ENCODE measurements at places on chromosomes 3 and 15.

DNA sequence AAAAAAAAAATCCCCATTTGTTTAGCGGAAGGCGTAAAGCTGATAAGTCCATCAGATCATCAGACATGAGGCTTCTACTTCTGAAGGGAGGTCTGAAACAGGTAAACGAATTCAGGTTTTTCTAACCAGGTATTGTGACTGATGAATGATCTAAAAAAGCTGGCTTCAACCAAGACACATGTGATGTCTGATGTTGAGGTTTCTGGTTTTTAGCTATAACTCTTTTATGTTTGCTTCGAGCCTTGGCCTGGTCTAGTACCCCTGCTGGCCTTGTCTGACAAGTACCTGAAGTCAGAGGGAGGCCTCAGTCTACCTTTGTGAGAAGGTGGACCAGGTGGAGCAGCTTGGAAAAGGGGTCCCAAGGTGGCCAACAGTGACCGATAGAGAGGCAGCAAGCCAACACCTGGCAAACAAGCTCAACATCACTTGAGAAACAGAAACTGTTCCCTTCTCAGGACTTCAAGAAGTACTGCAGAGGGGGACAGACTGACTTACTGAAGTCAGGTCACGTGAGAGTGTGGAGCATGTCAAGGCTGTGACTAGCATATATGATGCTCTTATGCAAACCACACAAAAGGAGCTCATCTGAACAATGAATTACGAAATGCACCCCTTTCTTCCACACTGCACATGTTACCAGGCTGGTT lies 33.0 kb upstream of the CA12 start:
- DNase-seq, result no peak

DNA sequence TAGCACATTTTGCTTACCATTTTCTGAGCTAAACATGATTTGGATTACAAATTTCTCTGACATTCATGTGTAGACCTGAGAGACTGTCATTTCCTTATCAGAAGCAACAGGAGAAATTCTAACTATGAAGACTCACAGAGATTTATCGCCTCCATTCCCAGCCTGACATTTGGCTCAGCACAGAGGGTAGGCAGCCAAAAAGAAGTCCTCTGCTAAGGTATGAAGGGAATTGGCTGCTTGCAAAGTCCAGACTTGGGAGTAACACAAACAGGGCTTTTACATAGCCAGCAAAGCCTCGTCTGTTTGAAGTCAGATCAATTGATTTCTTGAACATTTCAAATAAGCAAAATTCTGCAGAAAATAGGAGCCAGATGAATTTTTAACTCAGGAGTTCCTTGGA lies 57.0 kb upstream of the CMSS1 start:
- peak; percentile 74 for DNase-seq

GRCh38 chr3:183560607-183561006 lies 5.1 kb upstream of the KLHL6 start:
- no peak for DNase-seq

- DNase-seq, result peak; percentile 18
Measured at GRCh38 chr3:169813757-169814517, 1.2 kb upstream of the LRRC34 start.

GRCh38 chr15:65460741-65461347 lies 38.1 kb upstream of the IGDCC4 start:
- DNase-seq, result no peak

DNA sequence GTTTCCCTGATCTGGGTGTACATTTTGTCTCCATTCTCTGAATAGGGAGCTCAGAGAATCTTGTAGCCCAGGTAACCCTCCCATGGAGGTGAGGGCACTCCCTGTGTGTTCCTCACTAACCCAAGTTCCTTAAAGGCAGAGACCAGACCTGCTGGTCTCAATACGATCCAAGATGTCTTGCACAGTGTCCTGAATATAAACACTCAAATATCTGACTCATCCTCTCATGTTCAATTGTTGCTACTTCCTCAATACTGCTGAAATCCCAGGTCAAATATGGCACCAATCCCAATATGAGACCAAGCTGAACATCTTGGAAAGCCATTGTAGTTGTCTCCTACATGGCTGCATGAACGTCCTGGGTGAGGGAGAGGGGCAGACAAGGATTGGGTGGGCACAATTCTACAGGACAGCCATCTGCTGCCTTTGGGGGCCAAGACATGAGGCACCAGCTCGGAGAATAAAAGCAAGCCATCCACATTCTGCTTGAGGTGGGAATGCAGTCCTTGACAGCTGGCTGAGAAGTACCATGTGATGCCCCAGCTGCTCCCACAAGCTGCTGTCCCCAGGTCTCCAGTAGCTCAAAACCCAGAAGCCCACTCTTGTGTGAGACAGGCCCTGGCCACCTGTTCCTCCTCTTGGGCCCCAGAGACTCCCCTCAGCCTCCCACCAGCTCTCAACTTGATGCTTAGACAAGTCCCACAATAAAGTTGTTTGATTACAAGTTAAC lies 18.2 kb downstream of the TBC1D2B start:
- peak; percentile 63 for DNase-seq

- no peak for DNase-seq
Measured at GRCh38 chr3:184135911-184136260, 728 bp downstream of the EIF2B5 start.

DNA sequence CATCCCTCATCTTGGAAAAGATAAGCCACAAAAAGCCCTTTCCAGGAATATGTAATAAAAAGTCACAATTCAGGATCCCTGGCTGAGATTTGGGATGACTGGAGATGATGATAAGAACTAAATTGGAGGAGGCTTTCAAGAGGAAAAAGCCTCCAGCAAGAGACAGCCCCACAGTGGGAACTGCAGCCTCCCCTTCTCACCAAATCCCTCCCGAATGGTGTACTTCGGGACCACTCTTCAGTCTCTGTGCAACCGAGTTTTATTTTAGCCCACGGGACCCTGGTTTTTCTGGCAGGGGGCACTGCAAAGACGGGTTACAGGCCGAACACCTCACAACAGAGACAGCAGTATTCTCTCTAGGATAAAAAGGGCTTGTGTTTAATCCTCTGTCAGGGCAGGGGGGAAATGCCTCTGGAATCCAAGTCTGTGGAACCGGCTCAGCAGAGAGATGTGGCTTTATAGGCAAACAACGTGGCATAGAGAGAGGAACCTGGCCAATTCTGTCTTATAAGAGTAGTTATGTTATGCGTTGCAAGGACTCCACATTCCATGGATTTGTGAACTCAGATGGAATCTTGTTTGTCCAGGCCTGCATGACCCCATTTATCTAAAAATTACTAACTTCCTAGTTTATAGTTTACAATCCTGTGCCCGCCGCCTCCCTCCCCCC lies 1.2 kb upstream of the LMCD1 start:
- no peak for DNase-seq

- DNase-seq, result no peak
Measured at GRCh38 chr3:191473661-191474198, 12.8 kb downstream of the PYDC2 start.

- no peak for DNase-seq
Measured at GRCh38 chr3:23915537-23916108, 1.2 kb downstream of the NKIRAS1 start.

DNA sequence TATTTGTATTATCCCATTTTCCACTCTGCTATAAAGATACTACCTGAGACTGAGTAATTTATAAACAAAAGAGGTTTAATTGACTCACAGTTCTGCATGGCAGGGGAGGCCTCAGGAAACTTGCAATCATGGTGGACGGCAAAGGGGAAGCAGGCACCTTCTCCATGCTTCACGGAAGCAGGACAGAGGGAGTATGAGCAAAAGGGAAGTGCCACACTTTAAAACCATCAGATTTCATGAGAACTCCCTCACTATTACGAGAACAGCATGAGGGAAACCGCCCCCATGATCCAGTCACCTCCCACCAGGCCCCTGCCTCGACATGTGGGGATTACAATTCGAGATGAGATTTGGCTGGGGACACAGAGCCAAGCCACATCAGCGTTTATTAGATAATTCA lies 172.8 kb downstream of the NR2F2 start:
- no peak for DNase-seq

- no peak for DNase-seq
Measured at GRCh38 chr3:172359231-172359630, 89.0 kb downstream of the GHSR start.

GRCh38 chr3:49717211-49717958 lies 2.1 kb downstream of the AMIGO3 start:
- DNase-seq, result no peak

GRCh38 chr3:41593774-41594173 lies 368.1 kb downstream of the ULK4 start:
- DNase-seq, result no peak

GRCh38 chr3:9036404-9037131 lies 73.3 kb upstream of the RAD18 start:
- DNase-seq, result peak; percentile 97

- peak; percentile 78 for DNase-seq
Measured at GRCh38 chr3:123258811-123259420, 57.2 kb downstream of the SEC22A start.

Measured in muscle of leg (tissue), 16 donors.